Right renal cortex interstitium (tissue), 3 donors: ENCODE measurements at places on chromosomes 4 and X. TPM values are rescaled to one million over a fixed set of nuclear protein-coding genes. Genes with fewer than 3 reads are reported as not detected.

The CORIN gene
- polyA plus RNA-seq = 4.5 TPM

The STATH gene
- polyA plus RNA-seq = 0.36 TPM

The GYPE gene
- 2.6 TPM for polyA plus RNA-seq

The CYLC1 gene
- not detected for polyA plus RNA-seq

The MAPK10 gene
- 61.7 TPM for polyA plus RNA-seq

The GAGE2A gene
- polyA plus RNA-seq = not detected

The HPSE gene
- polyA plus RNA-seq = 0.93 TPM

The PTCHD1 gene
- 0.46 TPM for polyA plus RNA-seq

The AKAP14 gene
- polyA plus RNA-seq = 0.37 TPM

The AVPR2 gene
- polyA plus RNA-seq = 1.4 TPM

The EGF gene
- polyA plus RNA-seq = 3.8 TPM

The ZXDB gene
- polyA plus RNA-seq = 11.2 TPM

The VCX2 gene
- polyA plus RNA-seq = not detected

The TMPRSS11B gene
- not detected for polyA plus RNA-seq

The TRIML2 gene
- polyA plus RNA-seq = not detected

The FAM53A gene
- 1.1 TPM for polyA plus RNA-seq

The RASGEF1B gene
- polyA plus RNA-seq = 12.8 TPM

The ATOH1 gene
- polyA plus RNA-seq = not detected

The AMTN gene
- polyA plus RNA-seq = not detected

The PKD2 gene
- 82.6 TPM for polyA plus RNA-seq

The MID1 gene
- 23.7 TPM for polyA plus RNA-seq

The CT47A1 gene
- not detected for polyA plus RNA-seq

The FHDC1 gene
- 3.6 TPM for polyA plus RNA-seq

The CLCN4 gene
- 4.5 TPM for polyA plus RNA-seq

The NPY5R gene
- 5.2 TPM for polyA plus RNA-seq

The NKX6-1 gene
- 0.06 TPM for polyA plus RNA-seq
